ENCODE measurements at places on chromosomes 3 and 15. TPM values are rescaled to one million over a fixed set of nuclear protein-coding genes. Genes with fewer than 3 reads are reported as not detected.

The RTP1 gene
- total RNA-seq, result not detected

The C3orf22 gene
- not detected for total RNA-seq

The CLDN16 gene
- total RNA-seq, result 0.34 TPM

The LRRC2 gene
- not detected for total RNA-seq

The TM4SF18 gene
- 39.5 TPM for total RNA-seq

The ACSBG1 gene
- 0.24 TPM for total RNA-seq

The MITF gene
- 5.8 TPM for total RNA-seq

The FGF12 gene
- total RNA-seq, result 0.40 TPM

The SH3BP5 gene
- 18.4 TPM for total RNA-seq

The TPRG1 gene
- 0.38 TPM for total RNA-seq

The CHRFAM7A gene
- total RNA-seq, result 6.6 TPM

The ITIH1 gene
- not detected for total RNA-seq

The CCR8 gene
- not detected for total RNA-seq

The NDUFB5 gene
- 33.3 TPM for total RNA-seq

The ARPP19 gene
- 115 TPM for total RNA-seq

The CCNB2 gene
- total RNA-seq, result 98.5 TPM

The PCCB gene
- total RNA-seq, result 28.5 TPM

The PCSK6 gene
- 11.6 TPM for total RNA-seq

The CELSR3 gene
- total RNA-seq, result 5.7 TPM

The CACNA2D3 gene
- total RNA-seq, result 0.07 TPM

The IGSF11 gene
- 4.4 TPM for total RNA-seq

The GOLGA8S gene
- total RNA-seq, result 0.12 TPM

The GOLGA6B gene
- total RNA-seq, result not detected

The SCAMP2 gene
- total RNA-seq, result 68.1 TPM

The GSK3B gene
- total RNA-seq, result 28.8 TPM
